ENCODE measurements at places on chromosomes 11 and 22.

- peak; percentile 67 for DNase-seq
These were observed 26.9 kb upstream of the TP53I11 start for GRCh38 chr11:44977493-44977984.

DNA sequence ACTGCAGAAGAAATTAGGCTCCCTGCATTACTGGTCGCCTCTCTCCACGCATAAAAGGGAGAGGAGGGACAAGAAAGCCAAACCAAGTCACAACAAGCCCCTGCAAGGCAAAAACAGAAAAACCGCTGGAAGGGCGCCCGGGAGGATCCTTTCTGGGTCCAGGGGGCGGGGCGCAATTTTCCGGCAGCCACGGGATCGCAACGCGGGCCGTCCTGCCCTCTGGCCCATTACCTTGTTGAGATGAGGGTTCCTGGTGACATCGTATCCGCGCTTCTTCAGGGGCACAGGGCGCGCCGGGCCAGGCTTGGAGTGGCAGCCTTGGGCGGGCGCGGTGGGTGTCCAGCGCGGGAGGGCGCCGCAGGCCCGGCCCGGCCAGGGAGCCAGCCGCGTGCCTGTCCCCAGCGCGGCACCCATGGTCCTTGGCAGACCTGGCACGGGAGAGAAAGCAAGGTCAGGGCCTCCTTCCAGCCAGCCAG is 847 bp downstream of the ME3 start:
- peak; percentile 80 for DNase-seq

GRCh38 chr11:63985812-63986155 is 454 bp upstream of the OTUB1 start:
- no peak for DNase-seq

- peak; percentile 42 for DNase-seq
These were observed 4.8 kb upstream of the PLA2G6 start for GRCh38 chr22:38186429-38186828.

- no peak for DNase-seq
These were observed 28.7 kb downstream of the UPB1 start for GRCh38 chr22:24523873-24524272.

GRCh38 chr11:44456544-44457300 is 108.7 kb upstream of the CD82 start:
- DNase-seq = peak; percentile 18

DNA sequence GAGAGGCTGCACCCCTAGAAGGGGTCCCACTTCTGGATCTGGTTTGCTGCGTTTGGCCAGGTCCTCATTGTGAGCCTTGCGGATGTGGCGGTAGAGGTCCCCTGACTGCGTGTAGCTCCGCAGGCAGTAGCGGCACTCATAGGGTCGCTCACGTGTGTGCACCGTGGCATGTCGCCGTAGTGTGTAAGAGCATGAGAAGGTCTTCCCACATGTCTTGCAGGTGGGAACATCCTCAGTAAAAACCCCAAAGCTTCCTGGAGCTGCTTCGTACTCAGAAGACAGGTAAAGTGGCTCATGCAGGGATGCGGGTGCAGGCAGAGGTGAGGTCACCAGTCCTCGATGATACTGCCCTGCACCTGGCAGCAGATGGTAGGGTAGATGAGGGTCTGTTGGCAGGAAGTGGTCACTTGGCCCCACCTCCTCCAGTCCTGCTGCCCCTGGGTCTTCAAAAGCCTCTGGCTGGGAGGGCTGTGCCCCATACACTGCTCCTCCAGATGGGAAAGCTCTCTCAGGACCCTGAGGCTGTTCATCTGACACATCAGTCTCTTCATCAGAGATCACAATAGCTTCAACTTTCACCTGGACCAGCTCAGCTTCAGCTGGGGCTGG is 1.7 kb downstream of the ZBTB3 start:
- DNase-seq = no peak
